ENCODE measurements at places on chromosomes 3 and 15.

DNA sequence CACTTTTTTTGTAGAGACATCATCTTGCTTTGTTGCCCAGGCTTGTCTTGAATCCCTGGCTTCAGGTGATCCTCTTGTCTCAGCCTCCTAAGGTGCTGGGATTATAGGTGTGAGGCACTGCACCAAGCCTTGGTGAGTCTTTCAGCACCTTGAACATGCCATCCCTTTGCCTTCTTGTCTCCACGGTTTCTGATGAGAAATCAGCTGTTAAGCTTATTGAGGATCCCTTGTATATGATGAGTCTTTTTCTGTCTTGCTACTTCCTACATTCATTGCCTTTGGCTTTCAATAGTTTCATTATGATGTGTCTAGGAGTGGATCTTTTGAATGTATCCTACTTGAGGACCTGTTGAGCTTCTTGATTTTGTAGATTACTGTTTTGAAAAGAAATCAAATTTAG, 35.9 kb upstream of the TMCC1 start:
- peak; percentile 44 for DNase-seq

DNA sequence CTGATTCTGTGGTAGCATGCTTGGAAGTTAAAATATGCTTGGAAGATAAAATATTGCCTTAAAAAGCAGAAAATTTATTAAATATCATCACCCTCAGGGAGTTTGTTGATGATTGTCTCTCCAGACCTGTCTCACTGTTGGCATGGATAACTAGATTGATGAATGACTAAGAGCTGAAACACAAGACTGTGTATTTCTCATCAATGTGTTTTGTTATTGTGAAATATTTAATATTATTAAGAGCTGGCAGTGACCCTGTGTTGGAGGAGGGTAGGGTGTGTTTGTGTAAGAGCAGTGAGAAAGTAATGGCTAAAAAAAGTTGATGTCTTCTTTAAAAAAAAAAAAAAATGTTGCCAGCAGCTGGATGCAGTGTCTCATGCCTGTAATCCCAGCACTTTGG, 82.2 kb downstream of the ITPR1 start:
- no peak for DNase-seq

GRCh38 chr3:110815008-110815583, 256.5 kb upstream of the NECTIN3 start:
- peak; percentile 38 for DNase-seq

GRCh38 chr3:197349368-197349767, 51.0 kb upstream of the DLG1 start:
- no peak for DNase-seq

- no peak for DNase-seq
Observed at GRCh38 chr3:12197475-12197874, 38.8 kb upstream of the TIMP4 start.

- no peak for DNase-seq
Observed at GRCh38 chr3:2978977-2979732, 131.0 kb downstream of the IL5RA start.
